ENCODE measurements at places on chromosomes 13 and 19.

DNA sequence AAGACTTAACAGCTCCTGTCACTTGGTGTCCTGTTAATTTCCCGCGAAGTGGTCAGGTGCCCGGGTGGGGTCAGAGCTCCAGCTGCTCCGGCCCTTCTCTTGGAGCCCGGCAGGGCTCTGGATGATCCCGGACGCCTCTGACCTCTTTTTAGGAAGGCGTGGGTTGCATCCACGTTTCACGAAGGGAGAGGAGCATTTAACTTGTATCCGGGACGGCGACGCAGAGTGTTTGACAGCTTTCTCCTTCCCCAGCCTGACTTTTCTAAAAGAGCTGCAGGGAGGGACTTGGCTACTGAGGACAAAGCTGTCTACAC lies 656 bp downstream of the ZNF155 start:
- DNase-seq: no peak

GRCh38 chr13:112055036-112055914 lies 11.7 kb upstream of the SOX1 start:
- no peak for DNase-seq

DNA sequence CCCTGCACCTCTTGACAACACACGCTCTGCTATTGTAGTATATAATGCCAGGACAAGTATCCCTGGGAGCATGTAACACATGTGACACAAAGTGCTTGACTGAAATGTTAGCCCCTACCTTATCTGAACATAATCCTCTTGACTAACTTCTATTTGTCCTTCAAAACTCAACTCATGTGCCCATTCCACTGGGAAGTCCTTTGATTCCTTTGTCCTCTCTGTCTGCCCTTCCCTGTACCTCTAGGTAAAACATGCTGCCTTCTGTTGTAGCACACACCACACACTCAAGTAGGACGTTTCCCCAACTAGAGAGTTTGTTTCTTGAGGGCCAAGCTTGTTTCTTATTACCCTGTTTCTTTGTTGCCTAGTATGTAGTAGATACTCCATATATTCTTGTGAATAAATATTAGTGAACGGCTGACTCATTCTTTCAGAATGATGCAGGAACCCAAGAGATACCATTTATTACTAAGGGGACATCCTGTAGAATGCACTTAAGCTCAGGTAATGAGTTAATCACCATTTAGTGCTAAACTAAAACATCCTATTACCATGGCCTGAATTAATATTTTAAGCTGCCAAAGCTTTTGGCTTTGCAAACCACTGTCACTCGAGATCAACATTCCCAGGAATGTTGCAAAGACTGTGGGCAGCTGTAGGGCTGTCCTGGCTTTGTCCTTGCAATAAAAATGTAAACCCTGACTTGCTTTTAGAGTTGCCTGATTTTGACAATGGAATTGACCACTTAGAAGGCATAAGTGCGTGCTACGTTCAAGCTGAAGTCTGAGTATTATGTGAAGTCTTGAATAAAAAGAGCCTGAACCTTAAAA lies 313.4 kb downstream of the COG6 start:
- DNase-seq: no peak

- no peak for DNase-seq
Observed at GRCh38 chr13:108609353-108609752, 20.1 kb upstream of the MYO16 start.

DNA sequence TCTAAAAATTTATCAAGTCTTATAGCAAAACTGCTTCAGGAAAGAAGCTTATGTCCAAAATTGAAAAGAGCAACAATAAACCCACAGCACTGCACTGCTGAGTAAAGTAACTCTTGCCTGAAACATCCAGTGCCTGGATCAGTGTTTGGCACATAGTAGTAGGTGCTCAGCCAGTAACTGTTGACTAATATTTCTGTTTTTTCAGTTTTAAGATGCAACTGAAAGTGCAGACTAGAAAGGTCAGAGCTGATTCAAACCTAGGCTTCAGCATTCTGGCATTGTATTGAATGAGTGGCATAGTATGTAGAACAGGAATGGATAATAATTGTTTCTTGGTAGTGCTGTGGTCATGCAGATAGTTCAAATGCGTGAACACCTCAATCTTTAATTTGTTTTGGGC lies 67.6 kb downstream of the UBL3 start:
- no peak for DNase-seq

DNA sequence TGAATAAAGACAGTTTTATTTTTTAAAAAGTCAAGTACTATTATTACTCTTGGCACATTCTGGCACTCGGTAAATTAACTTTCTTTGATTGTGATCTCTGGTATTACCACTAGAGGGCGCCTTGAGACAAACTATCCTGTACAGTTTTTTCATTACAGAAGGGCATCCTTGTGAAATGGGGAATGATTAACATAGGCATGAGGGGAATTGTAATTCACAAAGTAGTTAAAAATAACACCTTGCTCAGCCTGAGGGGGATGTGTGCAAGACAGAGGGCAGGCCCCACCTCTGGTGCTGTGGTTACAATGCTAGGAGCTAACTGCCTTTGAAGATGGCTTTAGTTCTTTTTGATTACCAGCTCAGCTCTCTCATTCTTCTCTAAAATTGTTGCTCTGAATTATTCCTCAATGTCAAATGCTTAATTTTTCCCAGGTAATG lies 24.2 kb upstream of the C1QTNF9B start:
- peak; percentile 39 for DNase-seq

- peak; percentile 96 for DNase-seq
Observed at GRCh38 chr19:9792206-9793070, 23.9 kb upstream of the ZNF846 start.

DNA sequence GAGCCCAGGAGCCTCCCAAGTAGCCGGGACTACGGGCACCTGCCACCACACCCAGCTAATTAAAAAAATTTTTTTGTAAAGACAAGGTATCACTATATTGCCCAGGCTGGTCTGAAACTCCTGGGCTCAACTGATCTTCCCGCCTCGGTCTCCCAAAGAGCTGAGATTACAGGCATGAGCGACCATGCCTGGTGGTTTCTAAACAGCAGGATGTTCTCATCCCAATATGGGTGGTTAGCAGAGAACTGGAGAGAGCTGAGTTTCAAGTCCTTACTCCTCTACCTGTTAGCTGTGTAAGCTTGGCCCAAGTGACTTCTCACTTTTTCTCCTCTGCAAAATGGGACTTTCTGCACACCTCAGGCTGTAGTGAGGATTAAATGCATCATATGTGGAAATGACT lies 8.0 kb downstream of the TMEM91 start:
- DNase-seq: no peak

- DNase-seq: no peak
Observed at GRCh38 chr19:10037367-10037766, 24.1 kb downstream of the RDH8 start.

DNA sequence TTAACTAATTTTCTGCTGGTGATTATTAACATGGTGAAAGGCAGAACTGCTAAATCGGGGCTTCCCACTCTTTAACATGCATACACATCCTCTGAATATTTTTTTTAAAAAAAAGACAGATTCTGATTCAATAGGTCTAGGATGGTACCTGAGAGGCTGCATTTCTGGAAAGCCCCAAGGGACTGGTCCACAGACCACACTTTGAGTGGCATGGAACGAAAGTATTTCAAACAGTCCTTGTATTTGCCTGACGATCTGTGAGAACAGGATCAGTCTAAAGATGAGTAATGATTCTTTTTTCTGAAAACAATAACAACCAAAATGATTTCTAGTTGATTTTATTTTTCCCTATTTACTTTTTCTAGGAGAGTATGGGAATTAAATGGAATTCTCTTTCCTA lies 16.7 kb upstream of the SPART start:
- no peak for DNase-seq

DNA sequence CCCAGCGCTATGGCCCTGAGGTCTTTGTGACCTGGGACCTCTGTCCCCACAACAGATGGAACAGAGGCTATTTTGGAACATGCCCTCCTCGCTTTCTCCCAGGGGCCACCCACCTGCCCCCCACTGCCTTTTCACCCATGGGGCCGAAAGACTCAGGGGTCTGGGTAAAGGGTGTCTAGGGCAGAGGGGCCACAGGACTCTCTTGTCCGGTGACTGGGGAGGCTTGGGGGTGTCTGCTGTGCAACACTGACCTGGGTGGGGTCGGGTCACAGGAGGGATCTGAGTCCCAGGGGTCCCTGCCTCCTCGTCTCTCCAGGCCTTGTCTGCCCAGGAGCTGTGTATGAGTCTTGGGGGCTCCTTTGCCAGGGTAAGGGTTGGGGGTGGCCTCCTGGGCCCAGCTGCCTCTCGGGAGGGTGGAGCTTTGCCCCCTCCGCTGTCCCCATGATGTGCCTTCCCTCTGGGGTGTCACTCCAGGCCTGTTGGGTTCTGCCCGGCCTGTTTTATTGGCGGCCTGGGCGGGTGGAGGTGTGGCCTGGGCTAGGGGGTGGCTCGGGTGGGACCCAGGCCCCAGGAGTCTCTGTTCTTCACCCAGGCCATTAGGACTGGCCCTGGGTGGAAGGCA lies 2.1 kb downstream of the ARID3A start:
- DNase-seq: no peak

DNA sequence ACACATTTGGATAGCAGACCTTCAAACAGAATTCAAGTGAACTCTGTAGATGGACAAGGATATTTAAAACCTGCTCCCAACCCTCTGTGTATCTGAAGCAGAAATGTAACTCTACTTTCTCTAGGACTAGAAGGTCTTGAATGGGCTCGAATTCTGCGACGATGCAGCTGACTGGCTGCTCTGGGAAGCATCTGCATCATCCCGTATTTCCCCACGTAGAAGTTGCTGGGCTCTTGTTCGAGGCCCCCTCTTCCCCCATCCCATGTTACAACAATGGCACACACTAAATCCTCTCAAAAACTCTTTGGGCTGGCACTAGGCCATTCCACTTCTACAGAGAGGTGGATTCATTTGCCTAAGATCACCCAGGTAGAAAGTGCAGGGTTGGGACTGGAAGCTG lies 15.0 kb downstream of the C19orf81 start:
- no peak for DNase-seq

DNA sequence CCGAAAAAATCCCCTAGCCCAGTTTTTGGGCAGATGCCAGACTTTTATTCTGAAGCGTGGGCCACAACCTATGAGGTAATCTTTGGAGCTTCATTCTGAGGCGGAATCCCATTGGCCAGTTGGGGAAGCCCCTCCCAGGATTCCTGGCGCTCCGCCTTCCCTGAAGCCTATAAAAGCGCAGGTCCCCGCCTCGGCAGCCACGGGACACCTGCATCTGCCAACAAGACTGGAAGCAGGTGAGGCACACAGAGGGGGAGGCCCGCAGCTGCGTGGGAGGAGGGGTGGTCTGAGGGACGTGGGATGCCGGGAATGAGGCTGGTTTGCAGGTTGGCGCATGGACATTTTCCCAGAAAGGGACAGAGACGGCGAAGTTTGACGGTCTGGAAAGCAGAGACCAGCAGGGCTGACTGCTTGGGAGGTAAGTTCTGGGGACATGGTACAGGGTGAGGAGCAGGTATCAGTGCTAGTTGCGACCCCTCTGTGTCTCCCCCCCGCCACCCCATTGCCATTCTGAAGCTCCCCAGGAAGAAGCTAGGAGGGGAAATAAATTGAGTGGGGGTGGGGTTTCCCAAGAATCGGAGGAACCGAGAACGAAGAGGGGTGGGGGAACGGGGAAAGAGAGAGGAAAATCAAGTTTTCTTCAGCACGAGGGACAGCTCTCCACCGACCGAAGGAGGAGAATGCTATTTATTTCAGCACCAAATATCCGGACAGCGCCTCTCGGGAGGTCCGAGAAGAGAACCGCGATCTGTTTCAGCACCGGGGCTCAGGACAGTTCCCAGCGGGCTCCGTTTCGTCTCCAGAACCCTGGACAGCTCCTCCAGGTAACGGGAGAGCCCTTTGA lies 22.4 kb upstream of the FEM1A start:
- DNase-seq: peak; percentile 97

DNA sequence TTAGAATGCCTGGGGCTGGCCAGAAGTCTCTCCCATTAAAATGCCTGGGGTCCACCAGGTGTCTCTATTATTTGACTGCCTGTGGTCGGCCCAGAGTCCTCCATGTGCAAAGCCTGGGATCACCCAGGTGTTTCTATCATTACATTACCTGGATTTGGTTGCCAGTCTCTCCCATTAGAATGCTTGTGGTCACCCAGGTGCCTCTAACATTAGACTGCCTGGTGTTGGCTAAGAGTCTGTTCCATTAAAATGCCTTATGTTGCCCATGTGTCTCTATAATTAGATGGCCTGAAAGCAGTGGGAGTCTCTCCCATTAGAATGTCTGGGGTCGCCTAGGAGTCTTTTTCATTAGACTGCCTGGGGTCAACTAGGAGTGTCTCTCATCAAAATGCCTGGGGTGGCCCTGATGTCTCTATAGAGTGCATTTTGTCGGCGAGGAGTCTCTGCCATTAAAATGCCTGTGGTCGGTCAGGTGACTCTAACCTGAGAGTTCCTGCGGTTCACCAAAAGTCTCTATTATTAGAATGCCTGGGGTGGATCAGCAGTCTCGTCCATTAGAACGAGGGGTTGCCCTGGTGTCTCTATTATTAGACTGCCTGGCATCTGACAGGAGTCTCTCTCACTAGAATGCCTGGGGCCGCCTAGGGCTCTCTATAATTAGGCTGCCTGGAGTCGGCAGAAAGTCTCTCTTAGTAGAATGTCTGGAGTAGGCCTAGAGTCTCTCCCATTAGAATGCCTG lies 1540.5 kb downstream of the UQCRFS1 start:
- no peak for DNase-seq

DNA sequence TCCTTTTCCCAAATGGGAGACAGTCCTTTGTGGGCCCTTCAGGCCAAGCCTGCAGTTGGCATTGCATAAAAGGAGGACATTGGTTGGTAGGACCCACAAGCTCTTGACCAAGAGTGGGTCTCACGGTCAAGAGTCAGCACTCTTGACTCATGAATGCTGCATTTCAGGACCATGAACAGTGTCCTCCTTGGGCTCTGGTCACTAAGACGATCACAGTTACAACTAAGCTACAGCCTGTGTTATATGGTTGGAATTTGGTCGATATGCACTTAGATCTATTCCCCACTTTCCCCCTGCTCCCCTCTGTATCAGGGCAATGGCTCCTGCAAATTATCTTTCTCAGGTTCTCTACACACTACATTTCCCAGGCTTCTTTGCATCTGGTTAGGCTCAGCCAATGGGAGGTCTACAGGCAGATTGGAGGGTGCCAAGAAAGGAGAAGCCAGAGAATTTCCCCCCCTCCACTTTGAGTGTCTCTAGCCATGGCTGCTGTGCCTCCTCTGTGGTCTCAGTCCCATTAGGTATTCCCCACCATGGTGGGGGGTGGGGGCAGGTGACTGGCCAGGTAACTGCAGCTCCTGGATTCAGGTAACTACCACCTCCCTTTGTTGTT lies 3.1 kb upstream of the OLFM2 start:
- no peak for DNase-seq
